ENCODE measurements at places on chromosomes 11 and 22. TPM values are rescaled to one million over a fixed set of nuclear protein-coding genes. Genes with fewer than 3 reads are reported as not detected.
A peak's percentile ranks its signal among the peaks of the same experiment; 100 is the strongest.

DNA sequence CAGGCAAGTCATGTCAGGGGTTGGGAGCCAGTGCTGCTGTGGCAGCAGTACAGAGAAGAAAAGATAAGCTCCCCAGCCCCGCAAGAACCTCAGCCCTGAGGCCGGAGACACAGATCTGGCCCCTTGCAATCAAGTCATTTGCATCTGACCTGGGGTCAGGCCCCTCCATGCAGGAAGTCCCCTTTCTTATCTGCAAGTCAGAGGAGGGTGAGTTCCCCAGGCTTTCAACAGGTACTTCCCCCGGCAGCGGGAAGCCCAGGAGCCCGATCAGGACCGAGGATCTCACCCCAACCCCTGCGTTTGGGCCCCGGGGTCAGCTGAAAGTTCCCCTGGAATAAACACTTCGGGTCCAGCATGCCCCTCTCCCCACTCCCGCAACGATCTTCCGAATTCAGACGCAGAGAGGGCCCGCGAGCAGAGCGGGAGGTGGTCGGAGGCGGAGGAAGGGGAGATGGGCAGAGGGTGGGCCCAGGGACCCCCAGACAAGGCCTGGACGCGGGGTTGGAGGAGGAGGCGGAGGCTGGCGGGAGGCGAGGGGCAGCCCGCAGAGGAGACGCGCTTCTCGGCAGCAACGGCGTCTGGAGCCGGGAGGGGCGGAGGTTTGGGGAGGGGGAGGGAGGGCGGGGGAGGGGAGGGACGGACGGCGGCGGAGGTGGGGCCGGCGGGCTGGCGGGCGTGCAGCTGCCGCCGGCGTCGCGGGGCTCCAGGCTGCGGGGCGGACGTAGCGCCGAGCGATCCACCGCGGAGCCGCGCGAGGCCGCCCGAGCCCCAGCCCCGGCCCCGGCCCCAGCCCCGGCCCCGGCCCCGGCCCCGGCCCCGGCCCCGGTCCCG lies at the start of gene TSPAN18:
TSS of gene TSPAN18 (plus strand) at position 680 of the 831 bp plus-strand sequence. CDS start 179,455 bp downstream, outside the sequence.
- no peak for DNase-seq

- DNase-seq: no peak
Observed at GRCh38 chr11:3849297-3849874, 6.1 kb upstream of the STIM1 start.

DNA sequence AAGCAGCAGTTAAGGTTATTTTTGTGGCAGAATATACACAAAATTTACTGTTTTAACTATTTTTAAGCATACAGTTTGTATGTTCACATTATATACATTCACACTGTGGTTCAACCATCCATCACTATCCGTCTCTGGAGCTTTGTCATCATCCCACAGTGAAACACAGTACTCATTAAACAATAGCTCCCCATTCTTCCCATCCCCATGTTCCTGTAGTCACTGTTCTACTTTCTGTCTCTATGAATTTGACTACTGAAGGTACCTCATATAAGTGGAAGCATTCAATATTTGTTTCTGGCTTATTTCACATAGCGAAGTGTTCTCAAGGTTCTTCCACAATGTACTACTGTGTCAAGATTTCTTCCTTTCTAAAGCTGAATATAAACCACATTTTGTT lies 32.6 kb downstream of the ZBTB44 start:
- DNase-seq: no peak

DNA sequence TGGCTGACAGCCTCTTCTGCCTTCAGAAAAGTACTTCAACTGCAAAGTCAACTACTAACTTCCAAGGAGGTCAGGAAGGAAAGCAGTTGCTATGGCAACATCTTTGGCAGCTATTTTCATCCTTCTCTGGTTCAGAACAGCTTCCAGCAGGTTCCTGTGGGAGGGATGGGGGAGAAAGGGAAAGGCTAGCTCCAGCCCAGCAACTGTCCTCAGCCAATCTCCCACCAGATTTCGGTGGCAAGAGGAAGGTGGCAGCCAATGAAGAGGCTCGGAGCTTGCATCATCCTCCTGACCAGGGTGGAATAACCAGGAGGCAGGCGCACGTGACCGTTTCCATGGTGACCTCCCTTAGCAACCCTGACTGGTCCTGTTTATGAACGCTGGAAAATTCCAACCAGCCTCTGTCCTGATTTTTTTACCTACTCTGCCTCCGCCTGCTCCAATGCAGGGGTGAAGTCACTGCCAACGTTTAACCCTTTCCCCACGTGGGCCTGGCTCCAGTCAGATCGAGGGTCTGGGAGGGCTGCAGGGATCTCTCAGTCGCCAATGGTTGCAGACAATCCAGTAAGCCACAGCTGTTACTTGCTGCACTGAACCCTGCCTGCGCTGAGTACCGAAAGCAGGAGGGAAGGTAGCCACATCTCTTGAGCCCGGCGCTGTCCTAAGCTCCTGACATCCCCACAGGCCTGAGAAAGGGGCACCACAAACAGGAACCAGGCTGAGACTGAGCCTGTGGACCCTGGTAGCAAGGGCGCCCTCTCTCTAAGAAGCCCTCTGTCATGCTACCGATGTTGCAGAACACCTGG lies 11.2 kb upstream of the MALAT1 start:
- DNase-seq: peak; percentile 99

DNA sequence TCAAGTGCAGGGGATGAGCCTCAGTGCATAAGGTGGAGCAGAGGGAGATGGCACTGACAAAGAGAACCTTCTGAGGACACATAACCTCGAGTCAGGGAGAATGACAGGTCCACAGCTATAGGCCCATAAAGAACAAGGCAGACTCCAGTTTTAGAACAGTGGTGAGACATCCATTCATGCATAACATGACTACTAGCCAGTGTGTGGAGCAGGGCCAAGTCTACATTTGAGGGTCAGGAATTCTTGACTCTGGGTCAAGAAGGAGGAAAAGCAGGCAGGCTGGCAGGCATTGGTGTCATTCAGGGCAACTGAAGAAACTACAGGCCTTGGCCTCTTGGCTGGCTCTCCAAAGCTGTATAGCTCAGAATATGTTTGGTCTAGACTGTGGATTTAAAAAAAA lies 54.9 kb downstream of the MTNR1B start:
- no peak for DNase-seq

GRCh38 chr11:26749927-26750326 lies 28.1 kb upstream of the SLC5A12 start:
- DNase-seq: no peak

DNA sequence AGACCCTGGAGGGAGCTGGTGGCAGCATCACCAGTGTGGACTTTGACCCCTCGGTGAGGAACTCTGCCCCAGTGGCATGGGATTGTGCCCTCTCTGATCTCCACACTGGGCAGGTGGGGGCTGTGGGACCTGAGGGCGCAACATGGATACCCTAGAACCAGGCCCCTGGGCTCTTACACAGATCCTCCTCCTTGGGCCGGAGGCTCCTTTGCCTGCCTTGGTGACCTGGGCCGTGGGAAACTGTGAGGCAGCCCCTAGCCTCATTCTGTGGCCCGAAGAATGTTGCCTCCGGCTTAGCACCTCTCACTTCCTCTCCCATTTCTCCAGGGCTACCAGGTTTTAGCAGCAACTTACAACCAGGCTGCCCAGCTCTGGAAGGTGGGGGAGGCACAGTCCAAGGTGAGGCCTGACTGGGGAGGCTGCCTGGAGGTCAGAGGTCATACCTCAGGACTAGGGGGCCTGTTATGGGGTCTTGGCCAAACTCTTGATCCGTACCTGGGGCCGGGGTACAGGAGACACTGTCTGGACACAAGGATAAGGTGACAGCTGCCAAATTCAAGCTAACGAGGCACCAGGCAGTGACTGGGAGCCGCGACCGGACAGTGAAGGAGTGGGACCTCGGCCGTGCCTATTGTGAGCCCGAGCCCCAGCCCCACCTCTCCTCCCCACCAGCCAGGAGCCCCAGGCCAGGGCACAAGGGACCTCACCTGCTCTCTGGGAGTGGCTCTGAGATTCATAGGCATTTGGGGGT lies 12.2 kb downstream of the ATG16L2 start:
- DNase-seq: no peak

DNA sequence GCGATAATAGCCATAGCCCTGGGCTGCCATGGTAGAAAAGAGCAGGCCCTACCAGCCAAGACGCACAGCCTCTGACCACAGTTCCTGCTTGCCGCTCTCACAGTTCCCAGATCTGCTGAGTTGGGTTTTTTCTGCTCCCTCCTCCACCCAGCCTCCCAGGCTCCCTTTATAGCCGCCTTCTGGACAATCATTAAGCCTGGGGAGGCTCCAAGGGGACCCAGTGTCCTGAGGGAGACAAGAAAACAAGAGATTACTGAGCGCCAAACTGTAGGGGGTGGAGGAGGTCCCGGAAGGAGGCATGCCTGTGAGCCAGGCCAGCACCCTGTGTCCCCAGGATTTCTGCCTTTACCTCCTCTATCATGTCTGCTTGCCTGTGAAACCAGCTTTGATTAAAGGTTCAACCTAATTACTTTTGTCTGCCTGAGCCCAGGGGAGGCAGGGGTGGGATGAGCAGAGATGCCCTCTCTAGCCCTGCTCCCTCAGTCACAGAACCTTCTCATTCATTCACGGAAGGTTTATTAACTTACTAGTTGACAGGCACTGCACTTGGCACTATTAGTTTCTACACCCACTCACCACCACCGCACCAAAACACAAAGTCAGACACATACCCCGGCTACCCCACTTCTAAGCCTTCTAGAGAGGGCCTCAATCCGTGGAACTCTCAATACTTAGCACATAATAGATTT lies 1.2 kb downstream of the SLC37A4 start:
- DNase-seq: peak; percentile 3

DNA sequence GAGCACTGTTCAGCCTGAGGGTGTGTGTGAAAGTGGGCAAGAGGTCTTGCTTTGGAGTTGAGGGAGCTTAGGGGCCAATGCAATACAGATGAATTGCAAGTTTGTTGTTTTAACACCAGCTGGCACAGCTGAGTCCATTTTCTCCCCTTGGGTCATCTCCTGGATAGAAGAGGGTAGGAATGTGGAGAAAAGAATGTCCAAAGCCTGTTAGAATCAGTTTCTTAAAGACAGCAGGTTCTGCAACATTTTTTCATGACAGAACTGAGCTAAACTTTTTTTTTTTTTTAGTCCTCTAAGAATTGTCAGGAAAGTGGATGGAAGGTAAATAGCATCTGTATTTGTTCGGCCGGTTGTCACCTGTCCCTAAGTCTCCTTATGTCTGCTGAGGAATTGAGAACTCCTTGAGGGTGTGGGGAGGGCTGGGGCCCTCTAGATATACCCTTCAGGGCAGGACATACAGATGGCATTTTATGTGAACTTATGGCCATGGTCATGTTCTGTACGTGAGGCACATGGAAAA lies 211.1 kb upstream of the CADM1 start:
- DNase-seq: no peak

- no peak for DNase-seq
Observed at GRCh38 chr11:76280151-76280881, 74.0 kb upstream of the WNT11 start.

DNA sequence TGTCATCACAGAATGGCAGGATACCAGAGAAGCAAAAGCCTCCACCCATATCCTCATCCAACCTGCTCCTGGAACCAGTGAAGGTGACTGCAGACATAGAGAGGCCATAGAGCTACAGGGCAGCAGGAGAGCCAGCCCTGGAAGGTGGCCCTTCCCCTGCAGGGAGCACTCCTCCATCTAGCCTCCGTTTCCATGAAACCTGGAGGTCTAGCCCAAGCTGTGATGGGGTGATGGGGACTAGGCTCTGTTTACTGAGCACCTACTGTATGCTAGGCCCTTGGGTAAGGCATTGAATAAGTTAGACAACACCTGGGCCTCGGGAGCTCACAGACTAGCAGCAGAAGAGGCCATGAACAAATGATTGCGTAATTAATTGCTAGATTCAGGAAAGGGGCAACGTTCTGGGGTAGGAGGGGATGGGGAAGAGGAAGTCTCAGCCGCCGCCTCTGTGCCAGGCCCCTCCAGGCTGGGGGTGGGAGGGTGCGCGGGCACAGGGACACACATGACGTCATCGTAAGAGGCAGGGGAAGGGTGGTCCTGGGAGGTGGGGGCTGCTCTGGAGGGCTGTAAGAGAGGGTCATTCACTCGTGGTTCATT lies 784 bp upstream of the SYNGR1 start:
- DNase-seq: no peak

DNA sequence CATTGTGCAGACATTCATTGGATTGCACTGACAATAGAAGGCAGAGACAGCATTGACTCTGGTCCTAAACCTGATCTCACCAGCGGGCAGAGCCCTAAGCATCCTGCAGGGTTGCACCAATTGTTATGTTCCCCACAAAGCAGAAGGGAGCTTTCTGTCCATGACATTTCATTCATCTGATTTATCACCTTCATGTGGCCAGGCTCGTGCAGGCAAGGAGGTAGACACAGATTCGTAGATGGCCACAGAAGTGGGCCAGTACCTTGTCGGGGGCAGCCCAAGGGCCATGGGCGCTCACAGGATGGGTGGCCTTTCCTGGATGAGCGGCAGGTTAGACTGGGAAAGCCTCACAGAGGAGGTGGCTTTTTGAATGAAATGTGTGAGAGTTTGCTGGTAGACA lies 2.9 kb downstream of the TSKU start:
- DNase-seq: no peak

- DNase-seq: no peak
Observed at GRCh38 chr22:37218399-37218770, 6.1 kb upstream of the SSTR3 start.

GRCh38 chr22:50184004-50184901 lies 1.5 kb upstream of the TRABD start:
- DNase-seq: peak; percentile 52

- no peak for DNase-seq
Observed at GRCh38 chr11:34909955-34910354, 6.2 kb downstream of the APIP start.

DNA sequence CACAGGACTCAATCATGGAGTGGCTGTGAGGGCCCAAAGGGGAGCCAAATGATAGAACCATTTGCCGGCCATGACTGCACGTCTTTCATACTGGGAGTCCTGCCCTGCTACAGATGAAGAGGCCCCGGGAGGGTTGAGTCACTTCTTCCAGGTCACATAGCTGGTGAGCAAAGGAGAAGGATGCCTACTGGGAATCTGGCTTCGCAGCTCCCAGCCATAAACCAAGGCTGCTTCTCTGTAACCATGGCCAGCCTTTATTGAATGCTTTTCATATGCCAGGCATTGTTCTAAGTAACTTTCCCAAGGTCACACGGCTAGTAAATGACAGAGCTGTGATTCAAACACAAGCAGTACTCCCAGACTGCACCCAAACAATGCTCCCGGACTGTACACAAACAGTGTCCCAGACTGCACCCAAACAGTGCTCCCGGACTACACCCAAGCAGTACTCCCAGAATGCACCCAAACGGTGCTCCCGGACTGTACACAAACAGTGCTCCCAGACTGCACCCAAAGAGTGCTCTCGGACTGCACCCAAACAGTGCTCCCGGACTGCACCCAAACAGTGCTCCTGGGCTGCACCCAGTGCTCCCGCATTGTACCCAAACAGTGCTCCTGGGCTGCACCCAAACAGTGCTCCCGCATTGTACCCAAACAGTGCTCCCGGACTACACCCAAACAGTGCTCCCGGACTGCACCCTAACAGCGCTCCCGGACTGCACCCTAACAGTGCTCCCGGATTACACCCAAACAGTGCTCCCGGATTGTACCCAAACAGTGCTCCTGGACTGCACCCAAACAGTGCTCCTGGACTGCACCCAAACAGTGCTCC lies 89.8 kb downstream of the FBXO7 start:
- no peak for DNase-seq

Gene MN1
- polyA plus RNA-seq: 2.2 TPM

Gene RFPL1
- polyA plus RNA-seq: not detected

Gene AASDHPPT
- 60.3 TPM for polyA plus RNA-seq

Gene OR4A16
- polyA plus RNA-seq: not detected

Gene PACSIN3
- polyA plus RNA-seq: 38.2 TPM

Gene NXPE4
- polyA plus RNA-seq: not detected

Gene SLC5A1
- polyA plus RNA-seq: 0.40 TPM

Gene NTM
- 30.1 TPM for polyA plus RNA-seq

Gene SMIM38
- 1.1 TPM for polyA plus RNA-seq
